ENCODE measurements at places on chromosomes 2 and 18.

- no peak for DNase-seq
Observed at GRCh38 chr2:134776836-134777235, 58.0 kb upstream of the TMEM163 start.

DNA sequence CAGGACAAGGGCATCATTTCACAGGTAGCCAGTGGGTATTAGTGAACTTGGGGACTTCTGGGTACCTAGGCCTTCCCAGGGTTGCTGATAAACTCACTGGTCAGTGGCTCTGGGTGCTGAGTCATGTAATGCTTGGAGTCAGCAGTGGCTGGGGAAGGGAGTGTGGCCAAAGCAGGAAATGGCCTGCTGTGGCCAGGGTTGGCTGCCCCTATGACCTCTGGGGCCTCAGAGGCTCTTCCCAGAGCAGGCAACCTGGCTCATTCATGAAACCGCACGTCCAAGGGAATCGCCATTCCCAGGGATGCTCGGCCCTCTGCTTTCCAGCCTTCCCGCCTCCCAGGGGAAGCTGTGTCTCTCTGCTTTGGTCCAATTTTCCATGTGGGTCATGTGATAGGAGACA is 294.9 kb downstream of the DYSF start:
- DNase-seq: no peak

DNA sequence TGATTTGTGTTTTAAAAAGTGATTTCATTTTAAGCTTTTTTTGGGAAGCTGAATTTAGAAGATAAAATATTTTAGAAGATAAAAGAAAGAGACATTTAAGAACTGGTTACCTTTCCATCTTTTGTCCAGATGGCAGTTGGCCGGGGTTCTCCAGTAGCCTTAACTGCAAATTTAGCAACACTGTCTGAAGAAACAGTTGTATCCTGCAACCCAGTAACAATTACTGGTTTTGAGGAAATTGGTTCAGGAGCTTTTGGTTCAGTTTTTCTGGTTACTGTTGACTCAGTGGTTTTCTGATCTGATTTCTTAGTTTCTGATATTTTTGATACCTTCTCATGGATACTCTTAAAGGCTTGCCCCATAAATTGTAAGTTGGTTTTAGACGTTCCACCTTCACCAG is 49.9 kb downstream of the PLEKHA3 start:
- DNase-seq: no peak

DNA sequence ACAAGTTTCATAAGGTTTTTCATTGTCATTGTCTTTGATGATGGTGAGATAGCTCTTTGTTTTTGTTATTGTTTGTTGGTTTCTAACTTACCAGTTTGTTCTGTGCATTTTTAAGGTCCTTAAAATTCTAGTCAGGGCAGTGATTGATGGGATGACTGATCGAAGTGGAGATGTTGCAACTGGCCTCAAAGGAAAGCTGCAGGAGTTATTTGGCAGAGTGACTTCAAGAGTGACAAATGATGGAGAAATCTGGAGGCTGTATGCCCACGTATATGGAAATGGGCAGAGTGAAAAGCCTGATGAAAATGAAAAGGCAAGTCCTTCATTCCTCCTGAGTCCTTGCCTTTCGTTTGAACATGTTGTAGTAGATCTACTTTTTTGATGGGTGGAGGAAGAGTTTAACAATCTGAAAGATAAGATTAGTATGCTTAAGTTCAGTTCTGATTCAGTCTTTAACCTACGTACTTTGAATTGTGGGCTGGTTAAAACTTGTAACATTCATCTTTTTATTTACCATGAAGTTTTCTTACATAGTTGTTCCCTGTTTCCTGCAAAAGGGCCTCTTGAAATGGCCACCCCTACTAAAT is 135.8 kb upstream of the LTBP1 start:
- DNase-seq: no peak

- no peak for DNase-seq
Observed at GRCh38 chr18:68830256-68831045, 32.6 kb downstream of the CCDC102B start.

DNA sequence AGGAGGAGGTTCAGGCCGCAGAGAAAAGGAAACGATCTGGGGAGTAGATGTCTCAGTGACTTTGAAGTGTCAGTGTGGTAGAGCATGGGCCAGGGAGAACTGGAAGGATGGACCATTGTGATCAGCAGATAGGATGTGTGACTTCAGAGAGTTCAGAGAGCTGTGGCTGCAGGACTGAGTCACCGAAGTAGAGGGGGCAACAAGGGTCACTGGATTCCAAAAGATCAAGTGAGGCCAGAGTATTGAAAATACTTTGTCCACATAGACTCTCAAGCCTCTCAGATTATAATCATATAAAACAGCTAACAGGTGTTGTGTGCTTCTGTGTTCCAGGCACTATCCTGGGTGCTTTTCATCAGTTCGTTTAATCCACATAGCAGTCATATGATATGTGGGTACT is 99.4 kb downstream of the CRIM1 start:
- no peak for DNase-seq

GRCh38 chr2:182266909-182267308 is 159.9 kb downstream of the PDE1A start:
- no peak for DNase-seq

DNA sequence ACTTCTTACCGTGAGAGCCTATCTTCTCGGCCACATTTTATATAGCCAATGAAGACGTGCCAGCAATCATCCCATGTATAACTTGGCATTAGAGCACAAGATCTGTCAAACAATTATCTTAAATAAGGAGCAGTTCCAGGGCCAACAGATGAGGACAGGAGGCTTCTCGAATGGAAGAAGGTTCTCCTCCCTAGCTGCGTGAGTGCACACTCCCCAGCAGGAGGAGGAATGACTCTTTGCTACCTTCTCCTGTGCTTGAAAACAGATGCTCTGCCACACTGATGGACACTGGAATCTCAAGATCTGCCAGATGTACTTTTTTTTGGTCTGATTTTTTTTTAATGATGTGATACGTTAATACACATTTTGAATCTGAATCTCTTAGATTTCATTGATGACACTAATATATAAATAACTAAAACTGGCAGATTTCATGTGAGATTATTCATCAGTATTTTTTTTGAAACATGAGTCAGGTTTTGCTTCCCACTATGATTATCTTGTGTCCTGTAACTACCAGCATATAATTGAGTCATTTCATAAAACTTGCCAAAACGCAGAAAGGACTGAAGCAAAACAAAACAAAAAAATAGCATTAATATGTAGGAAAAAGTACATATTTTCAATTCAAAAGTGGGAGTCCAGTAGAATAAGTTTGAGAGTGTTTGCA is 626 bp upstream of the VIT start:
- no peak for DNase-seq

- DNase-seq: no peak
Observed at GRCh38 chr2:109216332-109216731, 87.3 kb downstream of the SH3RF3 start.

- peak; percentile 48 for DNase-seq
Observed at GRCh38 chr2:6773007-6773693, 92.6 kb downstream of the CMPK2 start.

- no peak for DNase-seq
Observed at GRCh38 chr2:12061286-12062052, 315.0 kb downstream of the LPIN1 start.

DNA sequence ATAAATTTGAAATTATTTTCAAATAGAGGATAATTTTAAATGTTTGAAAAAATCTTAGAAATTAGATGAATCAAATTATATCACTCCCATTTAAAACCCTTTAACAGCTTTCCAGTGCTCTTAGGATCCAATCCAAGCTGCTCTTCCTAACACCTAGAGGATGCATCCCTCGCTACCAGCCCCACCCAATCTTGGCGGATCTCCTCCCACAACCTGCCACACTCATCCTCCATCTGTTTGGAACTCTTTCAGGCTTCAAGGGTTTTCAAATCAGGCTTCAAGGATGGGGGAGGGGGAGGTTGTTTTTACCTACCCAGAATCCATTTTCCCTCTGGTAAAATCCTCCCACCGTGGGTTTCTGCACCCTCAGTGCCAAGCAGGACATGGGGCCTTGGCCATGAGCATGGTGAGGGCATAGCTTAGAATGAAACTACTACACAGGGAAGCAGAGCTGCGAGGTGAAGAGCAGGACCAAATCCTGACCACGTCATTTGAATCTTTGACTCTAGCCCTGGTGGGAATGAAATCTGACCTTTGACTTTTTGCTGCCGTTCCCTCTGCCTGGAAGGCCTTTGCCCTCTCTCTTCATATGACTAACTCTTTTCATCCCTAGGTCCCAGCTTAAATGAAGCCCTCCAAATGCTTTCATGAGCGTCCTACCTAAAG is 113.0 kb upstream of the MAPRE2 start:
- no peak for DNase-seq

DNA sequence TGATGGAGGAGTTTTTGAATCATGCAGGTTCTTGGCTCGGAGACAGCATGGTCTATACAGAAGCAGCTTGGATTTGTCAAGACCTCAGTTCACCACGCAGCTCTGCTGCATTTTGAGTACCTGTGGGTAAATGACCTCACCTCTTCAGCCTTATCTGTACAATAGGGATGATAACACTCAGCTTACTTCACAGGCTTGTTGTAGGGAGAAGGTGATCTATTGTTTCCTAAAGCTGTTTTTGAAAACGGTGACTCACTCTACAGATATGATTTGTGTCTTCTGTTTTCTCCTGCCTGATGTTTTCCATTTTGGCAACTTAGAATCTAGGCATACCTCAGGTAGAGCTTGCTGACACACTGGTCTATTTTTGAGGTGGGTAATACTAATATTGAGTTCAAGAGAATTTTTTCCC is 80.3 kb downstream of the FMNL2 start:
- no peak for DNase-seq

DNA sequence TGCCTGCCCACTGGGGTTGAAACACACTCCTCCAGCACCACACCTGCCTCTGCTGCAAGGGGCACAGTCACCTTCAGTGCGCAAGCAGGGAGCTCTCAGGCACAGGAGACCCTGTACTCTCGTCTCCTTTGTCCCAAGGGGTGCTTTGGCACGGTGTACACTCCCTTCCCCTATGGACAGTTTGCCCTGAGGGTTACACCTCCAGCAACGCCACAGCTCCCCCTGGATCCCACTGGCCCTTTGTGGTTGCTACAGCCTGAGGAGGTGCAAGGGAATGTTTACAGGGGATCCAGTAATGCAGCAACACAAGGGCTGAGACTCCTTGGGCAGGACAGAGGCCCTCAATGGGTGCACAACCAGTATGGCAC is 45.2 kb upstream of the FAM117B start:
- DNase-seq: no peak
